ENCODE measurements at places on chromosomes 6 and 20. TPM values are rescaled to one million over a fixed set of nuclear protein-coding genes. Genes with fewer than 3 reads are reported as not detected.
A peak's percentile ranks its signal among the peaks of the same experiment; 100 is the strongest.

GRCh38 chr6:119717942-119718341 lies 368.4 kb upstream of the MAN1A1 start:
- ATAC-seq = peak; percentile 62

Gene C2
- 2.9 TPM for total RNA-seq

DNA sequence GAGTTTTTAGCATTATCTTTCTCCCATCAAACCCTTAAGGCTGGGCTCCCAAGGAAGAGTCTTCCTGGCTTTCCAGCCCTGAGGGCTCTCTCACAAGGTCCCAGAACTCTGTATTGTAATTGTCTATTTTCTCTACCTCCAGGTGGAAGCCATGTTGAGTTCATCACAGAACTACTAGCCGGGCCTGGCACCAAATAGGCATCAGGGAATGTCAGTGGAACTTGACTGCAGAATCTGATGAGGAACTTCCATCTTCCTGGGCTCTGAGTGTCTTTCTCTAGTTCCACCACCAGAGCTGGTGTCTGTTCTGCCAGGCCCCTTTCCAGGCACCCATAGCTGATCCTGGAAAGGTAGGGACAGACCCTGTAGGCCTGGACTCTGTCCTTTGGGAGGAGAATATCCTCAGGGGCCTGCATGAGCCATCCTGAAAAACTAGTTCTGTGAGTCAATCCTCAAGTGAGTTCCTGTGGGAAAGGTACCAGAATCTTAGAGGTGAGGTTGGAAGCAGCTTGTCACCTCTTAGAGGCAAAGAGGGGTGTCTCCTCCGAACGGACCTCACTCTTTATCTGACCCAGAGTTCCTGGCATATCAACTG lies 11.1 kb upstream of the TOP1 start:
- peak; percentile 72 for ATAC-seq

- ATAC-seq = peak; percentile 71
Observed at GRCh38 chr6:35461270-35461669, 6.9 kb upstream of the RPL10A start.

Gene OR2B6
- not detected for total RNA-seq

Gene LMBRD1
- total RNA-seq = 22.0 TPM

Gene CCDC167
- 24.5 TPM for total RNA-seq

DNA sequence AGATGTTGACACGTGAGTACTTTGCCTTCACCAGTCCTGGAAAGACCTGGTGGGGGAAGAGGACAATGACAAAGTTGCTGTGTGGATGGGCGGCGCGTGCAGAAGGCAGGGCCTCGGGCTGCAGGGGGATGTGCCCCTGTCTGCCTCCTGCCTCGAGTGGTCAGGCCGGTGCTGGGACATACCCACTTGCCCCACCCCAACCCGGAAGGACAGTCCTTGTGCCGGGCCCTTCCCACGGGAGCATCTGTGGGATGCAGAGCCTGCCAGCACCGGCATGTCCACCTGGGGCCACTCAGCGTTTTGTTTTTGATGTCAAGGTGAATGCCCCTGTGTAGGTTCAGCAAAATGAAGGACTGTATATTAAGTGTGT lies 60.5 kb upstream of the BHLHE23 start:
- no peak for ATAC-seq

- no peak for ATAC-seq
Observed at GRCh38 chr6:6870921-6871320, 236.8 kb upstream of the RREB1 start.

DNA sequence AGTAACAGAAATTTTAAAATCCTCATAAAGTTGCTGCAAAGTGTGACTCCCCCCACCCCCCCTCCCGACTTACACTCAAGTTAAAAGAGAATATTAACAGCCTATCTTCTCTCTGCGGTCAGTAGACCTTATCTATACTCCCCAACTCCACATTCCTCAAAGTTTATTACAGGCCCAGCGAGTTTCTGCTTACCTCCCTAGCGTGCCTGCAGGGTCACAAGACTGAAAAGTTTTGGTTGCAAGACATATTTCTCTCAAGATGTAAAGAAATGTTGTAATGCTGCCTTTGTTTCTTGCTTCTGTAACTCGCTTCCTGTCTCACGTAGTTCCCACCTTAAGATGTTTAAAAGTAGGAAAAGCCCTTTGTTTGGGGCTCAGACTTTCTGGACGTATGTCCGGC lies 699.6 kb downstream of the PHF3 start:
- no peak for ATAC-seq

- ATAC-seq = no peak
Observed at GRCh38 chr6:30799210-30799609, 54.9 kb upstream of the IER3 start.

DNA sequence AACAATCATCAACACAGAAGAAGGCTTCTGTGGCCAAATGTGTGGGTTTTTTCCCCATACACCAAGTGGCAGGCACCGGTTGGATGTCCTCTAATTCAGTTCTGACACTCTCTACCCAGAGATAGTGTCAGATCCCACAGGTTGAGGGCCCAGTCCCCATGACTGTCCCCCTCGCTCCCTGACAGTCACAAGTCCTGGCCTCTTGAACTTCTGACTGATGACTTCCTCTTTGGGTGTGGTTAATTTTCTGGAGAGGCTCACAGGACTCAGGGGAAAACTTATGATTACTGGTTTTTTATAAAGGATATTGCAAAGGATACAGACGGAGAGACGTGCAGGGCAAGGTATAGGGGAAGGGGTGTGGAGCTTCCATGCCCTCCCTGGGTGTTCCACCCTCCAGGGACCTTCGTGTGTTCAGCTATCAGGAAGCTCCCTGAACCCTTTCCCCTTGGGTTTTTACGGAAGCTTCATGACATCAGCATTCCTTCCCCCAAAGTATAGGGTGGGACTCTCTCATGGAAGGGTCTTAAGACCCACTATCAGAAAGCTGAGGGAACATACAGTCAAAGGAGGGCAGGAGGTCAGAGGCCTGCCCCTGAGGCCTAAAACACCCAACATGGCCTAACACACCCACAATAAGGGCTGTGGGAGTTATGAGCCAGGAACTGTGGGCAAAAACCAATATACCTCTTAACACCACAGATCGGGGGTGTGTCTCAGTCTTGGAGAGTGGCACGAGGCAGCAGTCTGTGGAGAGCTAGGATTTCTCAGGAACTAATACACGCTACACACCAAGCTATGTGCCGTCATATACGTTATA lies 33.3 kb downstream of the FARS2 start:
- no peak for ATAC-seq

All from esophagus mucosa (tissue), 1 donor.